ENCODE measurements at places on chromosomes 16 and 17. TPM values are rescaled to one million over a fixed set of nuclear protein-coding genes. Genes with fewer than 3 reads are reported as not detected.
A peak's percentile ranks its signal among the peaks of the same experiment; 100 is the strongest.

GRCh38 chr17:61393904-61394629 is 5.6 kb upstream of the TBX2 start:
- H3K4me1 ChIP-seq: peaks cover 22% of the 10 kb centered on the region
- peak; percentile 28 for DNase-seq
- H3K27ac ChIP-seq: no peak overlapping the region
- H3K36me3 ChIP-seq: no peaks in the 10 kb centered on the region
- H3K4me3 ChIP-seq: no peak overlapping the region

- H3K27ac ChIP-seq: no peak overlapping the region
- H3K36me3 ChIP-seq: no peaks in the 10 kb centered on the region
These were observed 7.8 kb downstream of the ODAD4 start for GRCh38 chr17:41937970-41938954.

GRCh38 chr16:10256784-10257641 is 74.8 kb upstream of the GRIN2A start:
- peak; percentile 72 for DNase-seq
- no peaks in the 10 kb centered on the region for H3K27me3 ChIP-seq
- H3K4me3 ChIP-seq: no peak overlapping the region
- peaks cover 9% of the 10 kb centered on the region for H3K4me1 ChIP-seq
- no peak overlapping the region for H3K27ac ChIP-seq

DNA sequence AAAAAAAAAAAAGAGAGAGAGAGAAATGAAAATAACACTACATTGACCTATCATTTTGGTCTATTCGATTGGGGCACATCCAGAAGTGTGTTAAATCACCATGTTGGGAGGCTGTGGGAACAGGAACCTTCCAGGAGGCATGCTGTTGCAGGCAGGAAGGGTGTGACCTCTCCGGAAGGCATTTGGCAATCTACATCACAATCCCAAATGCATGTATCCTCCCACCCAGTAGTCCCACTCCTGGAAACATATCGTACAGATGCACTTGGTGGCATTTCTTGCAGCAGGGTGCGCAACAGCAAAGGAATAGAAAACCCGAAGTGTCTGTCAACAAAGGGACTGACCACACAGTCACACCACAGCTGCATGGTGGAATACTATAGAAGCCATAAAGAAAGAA is 7.9 kb downstream of the PLLP start:
- peaks cover under 1% of the 10 kb centered on the region for H3K27me3 ChIP-seq
- peaks cover 9% of the 10 kb centered on the region for H3K4me1 ChIP-seq
- no peaks in the 10 kb centered on the region for H3K36me3 ChIP-seq

- DNase-seq: no peak
- H3K27ac ChIP-seq: no peak overlapping the region
- H3K36me3 ChIP-seq: no peaks in the 10 kb centered on the region
- H3K27me3 ChIP-seq: no peaks in the 10 kb centered on the region
- H3K4me3 ChIP-seq: no peak overlapping the region
These were observed 140.0 kb upstream of the DNAH9 start for GRCh38 chr17:11458279-11458678.

- H3K4me1 ChIP-seq: no peaks in the 10 kb centered on the region
- no peaks in the 10 kb centered on the region for H3K27me3 ChIP-seq
- no peak for DNase-seq
- H3K36me3 ChIP-seq: peaks cover 21% of the 10 kb centered on the region
These were observed 19.9 kb downstream of the NCBP3 start for GRCh38 chr17:3826191-3826590.

Gene CES5A
- not detected for total RNA-seq

GRCh38 chr17:21283482-21284318 is 811 bp upstream of the MAP2K3 start:
- DNase-seq: peak; percentile 54
- H3K27me3 ChIP-seq: peaks cover 58% of the 10 kb centered on the region
- H3K4me1 ChIP-seq: peaks cover 20% of the 10 kb centered on the region
- H3K27ac ChIP-seq: no peak overlapping the region
- H3K4me3 ChIP-seq: peak overlapping the region; percentile 53
- H3K36me3 ChIP-seq: no peaks in the 10 kb centered on the region

- no peak overlapping the region for H3K27ac ChIP-seq
- peak overlapping the region; percentile 100 for H3K4me3 ChIP-seq
- DNase-seq: peak; percentile 26
- H3K36me3 ChIP-seq: no peaks in the 10 kb centered on the region
These were observed 975 bp downstream of the SNX29 start for GRCh38 chr16:11977376-11978041.

DNA sequence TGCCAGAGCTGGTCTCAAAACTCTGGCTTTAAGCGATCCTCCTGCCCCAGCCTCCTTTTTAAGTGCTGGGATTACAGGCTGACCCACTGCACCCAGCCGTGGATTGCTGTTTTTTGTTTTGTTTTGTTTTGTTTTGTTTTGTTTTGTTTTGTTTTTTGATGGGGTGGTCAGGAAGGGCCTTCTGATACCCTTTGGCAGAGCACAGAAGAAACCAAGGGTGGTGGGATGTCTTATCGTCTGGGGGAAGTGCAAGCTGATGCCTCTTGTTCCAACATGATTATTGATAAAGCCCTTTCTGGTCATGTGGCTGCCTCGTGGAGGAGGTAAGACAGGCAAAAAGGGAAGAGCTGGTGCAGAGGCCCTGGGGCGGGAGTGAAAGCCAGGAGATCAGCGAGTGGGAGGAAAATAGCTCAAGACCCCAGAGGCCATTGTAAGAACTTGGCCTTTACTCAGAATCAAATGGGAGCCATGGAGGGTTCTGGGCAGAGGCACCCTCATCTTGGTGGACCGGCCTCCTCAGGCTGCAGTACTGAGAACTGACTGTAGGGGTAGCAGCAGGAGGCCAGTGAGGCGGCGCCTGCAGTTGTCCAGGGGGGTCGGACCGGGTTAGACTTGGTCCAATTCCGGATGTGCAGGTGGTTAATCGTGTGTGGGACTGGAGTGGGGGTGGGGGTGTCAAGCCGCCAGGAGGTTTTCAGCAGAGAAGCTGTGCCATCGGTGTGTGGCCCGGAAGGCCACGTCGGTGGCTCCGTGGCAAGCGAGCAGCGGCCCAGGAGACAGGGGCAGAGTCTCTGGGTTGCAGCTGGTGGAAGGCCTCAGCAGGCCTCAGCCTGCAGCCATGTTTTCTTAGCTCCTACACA is 84.4 kb upstream of the GSE1 start:
- H3K4me1 ChIP-seq: peaks cover 34% of the 10 kb centered on the region
- no peaks in the 10 kb centered on the region for H3K27me3 ChIP-seq
- H3K27ac ChIP-seq: no peak overlapping the region
- DNase-seq: no peak
- no peaks in the 10 kb centered on the region for H3K36me3 ChIP-seq

Gene TP53
- 54.9 TPM for total RNA-seq

- no peak overlapping the region for H3K4me3 ChIP-seq
- no peaks in the 10 kb centered on the region for H3K27me3 ChIP-seq
- no peak for DNase-seq
- H3K4me1 ChIP-seq: peaks cover 16% of the 10 kb centered on the region
- no peak overlapping the region for H3K27ac ChIP-seq
These were observed 9.1 kb downstream of the SLC38A8 start for GRCh38 chr16:84033251-84034195.

DNA sequence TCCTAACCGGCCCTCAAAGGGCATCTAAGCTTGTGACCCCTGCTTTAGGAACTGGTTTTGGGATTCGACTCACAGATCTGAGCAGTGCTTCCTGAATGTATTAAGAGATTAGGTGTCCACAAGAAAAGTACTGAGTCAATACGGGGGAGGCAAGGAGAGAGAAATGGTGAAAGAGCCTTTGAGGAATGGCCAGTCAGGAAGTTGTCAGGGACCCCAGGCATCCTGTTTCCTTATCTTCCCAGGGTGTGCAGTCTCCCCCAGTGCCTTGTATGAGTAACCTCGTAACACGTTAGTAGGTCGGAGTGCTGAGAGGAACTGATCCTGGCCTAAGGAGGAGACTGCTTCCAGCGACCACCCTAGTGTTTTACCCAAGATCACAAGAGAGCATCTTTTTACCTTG is 16.4 kb upstream of the TMED6 start:
- no peaks in the 10 kb centered on the region for H3K27me3 ChIP-seq
- no peaks in the 10 kb centered on the region for H3K4me1 ChIP-seq
- no peak for DNase-seq
- H3K27ac ChIP-seq: no peak overlapping the region
- peaks cover 16% of the 10 kb centered on the region for H3K36me3 ChIP-seq

GRCh38 chr17:49592263-49592662 is 16.6 kb downstream of the NXPH3 start:
- no peaks in the 10 kb centered on the region for H3K27me3 ChIP-seq
- no peak for DNase-seq
- H3K4me1 ChIP-seq: no peaks in the 10 kb centered on the region

- no peaks in the 10 kb centered on the region for H3K36me3 ChIP-seq
- DNase-seq: no peak
- peaks cover 13% of the 10 kb centered on the region for H3K4me1 ChIP-seq
- no peak overlapping the region for H3K27ac ChIP-seq
These were observed 1.8 kb upstream of the GINS2 start for GRCh38 chr16:85690469-85691064.

- H3K27me3 ChIP-seq: peaks cover 86% of the 10 kb centered on the region
- no peak for DNase-seq
- H3K4me3 ChIP-seq: no peak overlapping the region
These were observed 196.8 kb downstream of the CNTNAP4 start for GRCh38 chr16:76474048-76474447.

GRCh38 chr16:84518804-84519341 is 14.4 kb upstream of the MEAK7 start:
- H3K4me3 ChIP-seq: no peak overlapping the region
- H3K27ac ChIP-seq: no peak overlapping the region
- peaks cover 33% of the 10 kb centered on the region for H3K4me1 ChIP-seq
- DNase-seq: no peak
- H3K27me3 ChIP-seq: no peaks in the 10 kb centered on the region

DNA sequence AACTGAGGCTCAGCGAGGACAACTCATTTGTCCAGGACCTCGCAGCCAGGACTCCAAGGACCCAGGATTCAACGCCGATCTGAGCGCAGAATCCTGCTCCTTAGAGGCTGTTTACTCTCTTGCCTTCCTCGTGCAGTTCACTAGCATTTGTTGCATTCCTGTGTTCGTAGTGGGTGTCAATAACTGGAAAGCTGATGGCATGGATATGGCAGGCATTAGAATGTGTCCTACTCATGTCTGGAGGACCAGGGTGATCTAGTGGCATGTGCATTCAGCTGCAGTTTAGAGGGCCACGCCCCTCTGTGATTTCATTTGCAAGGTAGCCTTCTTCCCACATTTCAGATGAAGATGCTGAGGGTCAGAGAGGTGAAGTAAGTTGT is 510 bp downstream of the CRISPLD2 start:
- H3K4me3 ChIP-seq: peak overlapping the region; percentile 55
- H3K27ac ChIP-seq: no peak overlapping the region
- H3K4me1 ChIP-seq: no peaks in the 10 kb centered on the region
- peaks cover 70% of the 10 kb centered on the region for H3K27me3 ChIP-seq
- DNase-seq: no peak

GRCh38 chr17:8872705-8873435 is 5.4 kb upstream of the PIK3R6 start:
- no peaks in the 10 kb centered on the region for H3K4me1 ChIP-seq
- no peak for DNase-seq
- no peaks in the 10 kb centered on the region for H3K36me3 ChIP-seq
- H3K4me3 ChIP-seq: no peak overlapping the region
